ENCODE measurements at places on chromosomes 7 and 10. TPM values are rescaled to one million over a fixed set of nuclear protein-coding genes. Genes with fewer than 3 reads are reported as not detected.

DNA sequence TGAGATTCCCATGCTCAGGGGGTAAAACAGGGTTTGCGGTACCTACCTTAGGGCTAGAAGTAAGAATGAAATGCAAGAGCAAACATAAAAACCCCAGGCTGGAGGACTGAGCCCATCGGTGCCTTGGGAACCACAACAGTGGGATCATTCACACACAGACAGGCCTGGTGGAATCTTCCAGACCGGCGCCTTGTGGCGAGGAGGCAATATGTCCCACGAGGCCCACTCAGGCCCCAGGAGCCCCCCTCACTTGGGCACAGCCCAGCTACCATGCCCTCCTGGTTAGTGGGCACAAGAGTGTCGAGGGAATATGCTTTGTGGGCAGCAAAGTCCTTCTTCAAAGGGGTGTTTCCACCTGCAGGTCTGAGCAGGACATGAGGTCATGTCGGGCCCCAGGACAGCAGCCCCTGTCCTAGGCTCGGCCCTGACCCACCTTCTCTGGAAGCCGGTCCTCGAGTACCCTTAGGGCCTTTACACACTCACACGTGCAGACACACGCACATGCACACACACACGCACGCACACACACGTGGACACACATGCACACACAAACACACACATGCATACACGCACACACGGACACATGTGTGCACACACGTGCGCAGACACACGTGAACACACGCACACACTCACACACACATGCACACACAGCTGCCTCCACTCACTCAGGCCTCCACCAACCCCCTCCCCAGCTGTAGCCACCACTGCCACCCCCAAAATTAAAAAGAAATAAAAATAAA is 51.5 kb upstream of the MYL10 start:
- H3K4me1 ChIP-seq = no peaks in the 10 kb centered on the region
- H3K27me3 ChIP-seq = no peaks in the 10 kb centered on the region
- no peak overlapping the region for H3K27ac ChIP-seq
- no peak for DNase-seq
- H3K36me3 ChIP-seq = no peaks in the 10 kb centered on the region

- no peak overlapping the region for H3K27ac ChIP-seq
- no peaks in the 10 kb centered on the region for H3K36me3 ChIP-seq
- H3K4me1 ChIP-seq = peaks cover 1% of the 10 kb centered on the region
- H3K27me3 ChIP-seq = no peaks in the 10 kb centered on the region
These were observed 94.5 kb upstream of the CARD11 start for GRCh38 chr7:3138206-3138605.

DNA sequence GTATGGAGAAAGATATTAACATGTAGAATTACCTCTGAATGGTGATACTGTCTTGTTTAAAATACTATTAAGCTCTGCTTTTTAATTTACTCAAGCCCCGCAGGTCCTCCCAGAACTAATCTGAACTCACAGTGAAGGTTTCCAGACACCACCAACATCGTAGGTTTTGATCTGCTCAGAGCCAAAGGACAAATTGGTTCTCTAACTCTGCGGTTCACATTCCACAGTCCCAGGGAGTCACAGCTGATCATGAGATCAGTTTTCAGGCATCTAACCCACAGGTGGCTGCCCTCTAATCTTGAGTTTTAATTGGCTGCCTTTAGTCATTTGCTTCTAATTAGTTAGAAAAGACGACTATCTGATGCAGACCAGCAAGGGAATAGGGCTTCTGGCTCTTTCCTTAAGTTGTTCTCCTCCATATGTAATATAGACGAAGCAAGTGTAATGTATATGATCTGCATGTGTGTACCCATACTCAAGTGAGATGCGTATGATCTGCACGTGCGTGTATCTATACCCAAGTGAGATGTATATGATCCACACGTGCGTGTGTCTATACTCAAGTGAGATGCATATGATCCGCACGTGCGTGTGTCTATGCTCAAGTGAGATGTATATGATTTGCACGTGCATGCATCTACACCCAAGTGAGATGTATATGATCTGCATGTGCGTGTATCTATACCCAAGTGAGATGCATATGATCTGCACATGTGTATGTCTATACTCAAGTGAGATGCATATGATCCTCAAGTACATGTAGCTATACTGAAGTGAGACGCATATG is 331.5 kb upstream of the NPVF start:
- H3K27me3 ChIP-seq = no peaks in the 10 kb centered on the region
- H3K4me3 ChIP-seq = no peak overlapping the region
- no peak for DNase-seq
- H3K36me3 ChIP-seq = no peaks in the 10 kb centered on the region
- no peak overlapping the region for H3K27ac ChIP-seq

- no peak overlapping the region for H3K4me3 ChIP-seq
- peaks cover 17% of the 10 kb centered on the region for H3K4me1 ChIP-seq
- no peak overlapping the region for H3K27ac ChIP-seq
- H3K27me3 ChIP-seq = peaks cover 8% of the 10 kb centered on the region
These were observed 98.8 kb upstream of the AGBL3 start for GRCh38 chr7:134887523-134887922.

DNA sequence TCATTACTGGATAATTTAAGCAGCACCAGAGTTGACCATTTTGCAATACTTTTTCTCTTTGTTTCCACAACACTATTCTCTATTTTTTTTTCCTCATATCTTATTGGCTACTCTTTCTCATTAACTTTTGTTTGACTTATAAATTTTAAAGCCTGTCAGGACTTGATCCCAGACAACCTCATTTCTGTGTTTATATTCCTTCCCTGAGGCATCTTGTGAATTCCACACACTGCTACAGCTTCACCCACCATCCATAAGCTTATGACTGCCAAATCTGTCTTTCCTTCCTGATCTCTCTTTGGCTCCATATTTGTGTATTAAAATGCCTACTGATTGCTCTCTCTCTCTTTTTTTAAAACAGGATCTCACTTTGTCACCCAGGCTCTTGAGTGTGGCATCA is 124.6 kb upstream of the MBL2 start:
- H3K36me3 ChIP-seq = no peaks in the 10 kb centered on the region
- H3K4me3 ChIP-seq = no peak overlapping the region
- H3K27me3 ChIP-seq = peaks cover 2% of the 10 kb centered on the region
- H3K4me1 ChIP-seq = no peaks in the 10 kb centered on the region
- DNase-seq = no peak
- no peak overlapping the region for H3K27ac ChIP-seq

- peak; percentile 59 for DNase-seq
- no peaks in the 10 kb centered on the region for H3K36me3 ChIP-seq
- H3K4me1 ChIP-seq = no peaks in the 10 kb centered on the region
- peaks cover 8% of the 10 kb centered on the region for H3K27me3 ChIP-seq
These were observed 90.3 kb downstream of the MYL10 start for GRCh38 chr7:101538596-101539459.

GRCh38 chr7:116968631-116969030 is 15.3 kb downstream of the ST7 start:
- H3K27ac ChIP-seq = no peak overlapping the region
- no peak for DNase-seq
- H3K4me1 ChIP-seq = no peaks in the 10 kb centered on the region
- no peak overlapping the region for H3K4me3 ChIP-seq
- no peaks in the 10 kb centered on the region for H3K36me3 ChIP-seq
- H3K27me3 ChIP-seq = peaks cover 21% of the 10 kb centered on the region

DNA sequence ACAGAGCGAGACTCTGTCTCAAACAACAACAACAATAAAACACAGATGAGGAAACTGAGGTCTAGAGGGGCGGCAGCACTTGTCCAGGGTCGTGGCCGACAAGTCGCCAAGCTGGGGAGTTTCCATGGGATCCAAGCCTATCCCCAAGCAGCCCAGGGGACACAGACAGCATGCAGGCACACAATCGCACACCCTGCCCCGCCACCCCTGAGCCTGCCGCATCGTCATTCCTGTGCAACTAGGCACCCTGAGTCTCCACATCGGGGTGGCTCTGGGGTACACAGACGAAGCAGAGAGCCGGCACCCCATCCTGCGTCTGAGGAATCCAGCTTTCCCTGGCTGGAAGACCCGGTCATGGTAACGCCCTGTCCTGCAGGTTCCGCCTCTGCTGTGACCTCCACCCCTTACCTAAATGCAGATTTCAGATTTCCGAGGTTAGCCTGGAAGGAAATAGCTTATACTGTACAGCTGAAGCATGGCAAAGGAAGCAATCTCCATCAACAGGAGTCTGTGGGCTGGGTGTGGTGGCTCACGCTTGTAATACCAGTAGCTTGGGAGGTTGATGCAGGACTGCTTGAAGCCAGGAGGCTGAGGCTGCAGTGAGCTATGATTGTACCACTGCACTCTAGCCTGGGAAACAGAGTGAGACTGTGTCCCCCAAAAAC is 136.1 kb upstream of the TNRC18 start:
- no peaks in the 10 kb centered on the region for H3K36me3 ChIP-seq
- H3K27me3 ChIP-seq = no peaks in the 10 kb centered on the region
- no peak overlapping the region for H3K4me3 ChIP-seq

DNA sequence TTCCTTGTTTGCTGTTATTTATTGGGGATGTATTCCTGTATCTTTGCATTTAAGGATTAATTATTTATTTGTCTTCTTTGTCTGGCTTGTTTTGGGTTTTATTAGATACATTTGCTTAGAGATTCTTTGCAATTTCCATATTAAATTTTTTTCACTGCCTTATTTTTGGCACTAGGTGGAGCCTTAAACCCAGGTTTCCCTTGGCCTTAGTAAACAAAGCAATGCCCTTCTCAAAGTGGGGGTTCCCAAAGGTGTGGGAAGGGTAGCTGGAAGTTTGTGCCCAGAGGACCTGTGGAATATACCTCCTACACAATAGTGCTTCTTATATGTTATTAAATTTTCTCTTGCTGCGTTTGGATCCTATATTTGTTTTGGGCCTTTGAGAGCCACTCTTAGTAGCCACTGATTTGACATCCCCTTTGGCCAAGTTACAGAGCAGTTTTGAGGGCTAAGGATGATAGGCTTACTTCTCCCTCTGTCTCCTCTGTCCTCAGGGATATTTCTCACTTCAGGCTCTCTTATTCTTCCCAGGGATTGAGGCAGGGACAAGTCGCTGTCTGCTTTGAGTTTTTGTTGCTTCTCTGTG is 162.3 kb downstream of the ITGB1 start:
- H3K27me3 ChIP-seq = no peaks in the 10 kb centered on the region
- H3K27ac ChIP-seq = peak overlapping the region; percentile 26
- H3K4me1 ChIP-seq = no peaks in the 10 kb centered on the region
- no peaks in the 10 kb centered on the region for H3K36me3 ChIP-seq
- no peak overlapping the region for H3K4me3 ChIP-seq
- peak; percentile 21 for DNase-seq

DNA sequence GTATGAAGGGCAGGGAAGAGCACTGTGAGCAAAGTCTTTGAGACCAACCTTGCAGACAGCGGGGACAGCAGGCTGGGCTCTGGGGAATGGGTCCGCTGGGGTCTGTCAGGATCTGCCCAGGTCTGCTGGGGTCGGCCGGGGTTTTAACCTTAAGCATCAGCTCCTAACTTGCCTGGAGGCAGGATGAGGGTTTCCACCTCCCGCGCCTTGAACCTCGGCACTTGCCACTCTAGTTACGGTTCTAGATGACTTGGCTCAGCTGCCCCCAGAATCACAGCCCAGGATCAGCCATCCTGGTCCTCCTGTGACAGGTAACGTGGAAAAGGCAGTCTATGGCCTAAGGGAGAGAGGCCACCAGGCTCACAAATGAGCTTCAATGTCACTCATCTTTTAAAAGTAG is 50.4 kb upstream of the CACUL1 start:
- H3K4me1 ChIP-seq = no peaks in the 10 kb centered on the region
- no peaks in the 10 kb centered on the region for H3K27me3 ChIP-seq
- H3K27ac ChIP-seq = no peak overlapping the region
- DNase-seq = no peak

GRCh38 chr7:27316311-27316710 is 73.7 kb downstream of the EVX1 start:
- H3K4me3 ChIP-seq = no peak overlapping the region
- no peak overlapping the region for H3K27ac ChIP-seq
- H3K4me1 ChIP-seq = no peaks in the 10 kb centered on the region
- no peak for DNase-seq
- peaks cover 11% of the 10 kb centered on the region for H3K27me3 ChIP-seq

DNA sequence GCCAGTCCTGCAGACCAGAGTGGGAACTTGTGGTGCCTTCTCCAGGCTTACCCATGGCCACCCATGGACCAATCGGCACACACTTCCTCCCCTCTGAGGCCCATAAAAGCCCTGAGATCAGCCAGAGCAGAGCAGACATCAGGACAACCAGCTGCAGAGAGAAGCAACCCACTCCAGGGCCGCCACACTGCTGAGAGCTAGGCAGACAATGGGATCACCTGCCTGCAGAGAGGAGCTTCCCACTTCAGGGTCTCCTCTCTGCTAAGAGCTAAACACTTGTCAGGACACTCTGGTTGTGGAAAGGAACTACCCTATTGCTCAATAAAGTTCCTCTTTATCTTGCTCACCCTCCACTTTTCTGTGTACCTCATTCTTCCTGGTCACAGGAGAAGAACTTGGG is 34.0 kb downstream of the C7orf25 start:
- no peak for DNase-seq
- no peaks in the 10 kb centered on the region for H3K4me1 ChIP-seq
- H3K4me3 ChIP-seq = no peak overlapping the region
- H3K27ac ChIP-seq = no peak overlapping the region
- H3K36me3 ChIP-seq = no peaks in the 10 kb centered on the region

GRCh38 chr10:128642502-128642901 is 516.3 kb upstream of the MKI67 start:
- no peaks in the 10 kb centered on the region for H3K36me3 ChIP-seq
- H3K4me3 ChIP-seq = no peak overlapping the region
- H3K27ac ChIP-seq = no peak overlapping the region
- H3K4me1 ChIP-seq = no peaks in the 10 kb centered on the region
- H3K27me3 ChIP-seq = peaks cover 9% of the 10 kb centered on the region

DNA sequence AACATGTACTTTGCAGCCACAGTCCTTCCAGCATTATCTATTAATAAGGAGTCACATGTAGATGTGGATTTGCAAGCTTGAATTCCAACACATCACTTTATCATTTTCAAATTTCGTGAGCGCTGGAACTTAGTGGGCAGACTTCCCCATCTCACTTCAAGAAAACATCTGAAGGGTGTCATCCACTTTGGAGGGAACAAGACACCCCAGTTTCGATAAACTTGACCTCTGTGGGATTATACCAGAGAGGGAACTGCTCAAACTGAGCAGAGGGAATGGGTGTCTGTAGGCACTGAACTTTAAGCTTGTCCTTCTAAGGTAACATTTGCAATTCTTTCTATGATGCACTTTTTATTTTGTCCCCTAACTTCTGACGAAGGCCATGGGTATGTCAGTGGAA is 27.5 kb downstream of the ADRB1 start:
- no peak overlapping the region for H3K27ac ChIP-seq
- no peak for DNase-seq
- peaks cover 8% of the 10 kb centered on the region for H3K4me1 ChIP-seq
- H3K27me3 ChIP-seq = no peaks in the 10 kb centered on the region

GRCh38 chr7:4634166-4634565 is 47.9 kb upstream of the FOXK1 start:
- no peaks in the 10 kb centered on the region for H3K4me1 ChIP-seq
- H3K36me3 ChIP-seq = no peaks in the 10 kb centered on the region
- H3K27ac ChIP-seq = no peak overlapping the region
- no peak for DNase-seq
- H3K27me3 ChIP-seq = peaks cover 2% of the 10 kb centered on the region

The TAS2R41 gene
- not detected for total RNA-seq

The CLDN4 gene
- total RNA-seq = not detected

The MTG1 gene
- 62.4 TPM for total RNA-seq

The POMZP3 gene
- total RNA-seq = 20.5 TPM

The SHTN1 gene
- 0.25 TPM for total RNA-seq
